GM23248 (cell line): ENCODE measurements at places on chromosomes 2 and 18. TPM values are rescaled to one million over a fixed set of nuclear protein-coding genes. Genes with fewer than 3 reads are reported as not detected.
A peak's percentile ranks its signal among the peaks of the same experiment; 100 is the strongest.

DARS1 gene
- polyA plus RNA-seq, result 109 and 111 TPM in 2 replicates

MSH6 gene
- 35.1 and 43.3 TPM in 2 replicates for polyA plus RNA-seq

DNA sequence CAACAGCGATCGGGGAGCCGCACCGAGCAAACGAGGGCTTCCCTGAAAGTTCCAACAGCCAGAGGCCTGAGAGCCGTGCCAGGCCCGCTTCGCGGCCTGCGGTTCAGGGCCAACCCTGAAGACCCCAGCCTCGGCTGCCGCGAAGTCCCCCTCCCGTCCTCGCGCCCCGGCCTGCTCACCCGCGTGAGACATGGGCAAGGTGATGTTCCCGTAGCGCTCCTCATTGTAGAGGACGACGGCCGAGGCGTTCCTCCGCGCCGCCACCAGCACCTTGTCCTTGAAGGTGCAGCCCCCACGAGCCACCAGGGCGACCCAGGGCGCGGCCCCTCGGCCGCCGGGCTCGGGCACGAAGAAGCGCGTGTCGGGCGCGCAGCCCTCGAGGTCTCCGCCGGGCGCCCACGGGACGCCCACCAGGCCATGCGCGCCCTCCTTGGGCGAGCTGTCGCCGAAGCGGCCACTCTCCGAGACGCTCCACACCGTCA lies 510 bp downstream of the RNF149 start:
- H3K27ac ChIP-seq, result peak overlapping the region; percentile 95
- H3K4me1 ChIP-seq, result peaks cover 24% of the 10 kb centered on the region
- DNase-seq, result peak; percentile 51
- H3K36me3 ChIP-seq, result no peaks in the 10 kb centered on the region

GRCh38 chr2:130726614-130727180 lies 2.2 kb upstream of the GPR148 start:
- peak overlapping the region; percentile 70 for H3K4me3 ChIP-seq
- no peak overlapping the region for H3K27ac ChIP-seq
- H3K27me3 ChIP-seq, result no peaks in the 10 kb centered on the region; the same call in 1 of the 2 replicates
- H3K36me3 ChIP-seq, result no peaks in the 10 kb centered on the region

DNA sequence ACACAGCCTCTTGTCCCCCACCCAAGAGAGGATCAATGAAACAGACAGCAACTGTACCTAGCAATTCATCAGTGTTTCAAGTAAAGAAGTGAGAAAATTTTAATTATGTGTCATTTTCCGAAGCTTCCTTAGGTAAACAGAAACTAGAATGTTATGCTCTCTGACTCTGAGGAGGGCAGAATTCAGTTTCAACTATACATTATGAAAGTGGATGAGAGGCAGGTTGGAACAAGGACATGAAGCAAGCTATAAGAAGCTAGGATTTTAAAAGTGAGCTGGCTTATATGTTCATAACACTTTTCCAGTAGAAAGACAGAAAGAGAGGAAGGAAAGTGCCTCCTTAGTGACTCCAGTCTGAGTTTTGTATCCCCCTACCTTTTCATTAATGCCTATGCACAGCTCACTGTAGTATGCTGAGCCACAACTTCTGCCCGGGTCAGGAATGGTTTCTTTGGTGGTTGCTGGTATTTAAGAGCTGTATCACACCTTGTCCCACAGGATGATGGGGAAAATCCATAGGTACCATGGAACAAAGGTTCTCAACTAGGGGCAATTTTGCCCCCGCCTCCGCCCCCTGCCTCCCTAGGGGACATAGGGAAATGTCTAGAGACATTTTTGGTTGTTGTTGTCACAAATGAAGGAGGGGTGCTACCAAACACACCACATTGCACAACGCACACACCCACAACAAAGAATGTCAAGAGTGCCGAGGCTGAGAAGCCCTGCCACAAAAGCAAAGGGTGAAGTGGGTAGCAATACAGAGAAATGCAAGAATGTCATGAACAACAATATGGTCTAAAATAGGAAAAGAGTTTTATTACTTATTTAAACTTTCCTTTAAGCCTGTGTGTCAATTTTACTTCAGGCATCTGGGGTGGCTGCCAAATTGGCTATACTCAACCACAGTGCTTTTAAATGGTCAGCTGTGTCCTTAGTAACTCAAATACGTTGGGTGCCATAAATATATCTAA lies 161.0 kb upstream of the ZFP36L2 start:
- no peaks in the 10 kb centered on the region for H3K27me3 ChIP-seq
- H3K36me3 ChIP-seq, result no peaks in the 10 kb centered on the region
- H3K4me3 ChIP-seq, result no peak overlapping the region
- H3K4me1 ChIP-seq, result peaks cover 9% of the 10 kb centered on the region
- no peak overlapping the region for H3K27ac ChIP-seq
- peak; percentile 27 for DNase-seq

GRCh38 chr2:191247381-191248057 lies 2.3 kb downstream of the MYO1B start:
- peak overlapping the region; percentile 94 for H3K4me3 ChIP-seq
- no peaks in the 10 kb centered on the region for H3K27me3 ChIP-seq
- H3K4me1 ChIP-seq, result peaks cover 45% of the 10 kb centered on the region

GRCh38 chr18:49510393-49511115 lies 23.5 kb upstream of the C18orf32 start:
- DNase-seq, result peak; percentile 75
- H3K4me3 ChIP-seq, result no peak overlapping the region
- no peaks in the 10 kb centered on the region for H3K36me3 ChIP-seq
- H3K4me1 ChIP-seq, result no peaks in the 10 kb centered on the region
- H3K27ac ChIP-seq, result no peak overlapping the region
- peaks cover 10% of the 10 kb centered on the region; the same call in 1 of the 2 replicates for H3K27me3 ChIP-seq
